ENCODE measurements at places on chromosomes 3 and 15.
A peak's percentile ranks its signal among the peaks of the same experiment; 100 is the strongest.

GRCh38 chr3:151925419-151925818 is 52.0 kb downstream of the SUCNR1 start:
- DNase-seq: no peak

GRCh38 chr3:78495301-78495700 is 1272.5 kb downstream of the ROBO1 start:
- DNase-seq: no peak

DNA sequence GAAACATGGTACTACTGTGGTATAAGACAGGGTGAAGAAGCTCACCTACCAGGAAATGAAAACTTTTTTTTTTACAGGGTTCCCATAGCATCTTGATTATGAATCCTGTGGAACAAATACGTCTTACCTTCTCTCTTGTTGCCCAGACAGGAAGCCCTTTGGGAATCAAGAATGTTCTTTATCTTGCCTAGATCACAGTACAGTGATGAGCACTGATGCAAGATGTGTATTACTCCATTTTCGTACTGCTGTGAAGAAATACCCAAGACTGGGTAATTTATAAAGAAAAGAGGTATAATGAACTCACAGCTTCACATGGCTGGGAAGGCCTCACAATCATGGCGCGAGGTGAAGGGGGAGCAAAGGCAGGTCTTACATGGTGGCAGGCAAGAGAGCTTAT is 281.3 kb downstream of the UBE2E2 start:
- DNase-seq: no peak

DNA sequence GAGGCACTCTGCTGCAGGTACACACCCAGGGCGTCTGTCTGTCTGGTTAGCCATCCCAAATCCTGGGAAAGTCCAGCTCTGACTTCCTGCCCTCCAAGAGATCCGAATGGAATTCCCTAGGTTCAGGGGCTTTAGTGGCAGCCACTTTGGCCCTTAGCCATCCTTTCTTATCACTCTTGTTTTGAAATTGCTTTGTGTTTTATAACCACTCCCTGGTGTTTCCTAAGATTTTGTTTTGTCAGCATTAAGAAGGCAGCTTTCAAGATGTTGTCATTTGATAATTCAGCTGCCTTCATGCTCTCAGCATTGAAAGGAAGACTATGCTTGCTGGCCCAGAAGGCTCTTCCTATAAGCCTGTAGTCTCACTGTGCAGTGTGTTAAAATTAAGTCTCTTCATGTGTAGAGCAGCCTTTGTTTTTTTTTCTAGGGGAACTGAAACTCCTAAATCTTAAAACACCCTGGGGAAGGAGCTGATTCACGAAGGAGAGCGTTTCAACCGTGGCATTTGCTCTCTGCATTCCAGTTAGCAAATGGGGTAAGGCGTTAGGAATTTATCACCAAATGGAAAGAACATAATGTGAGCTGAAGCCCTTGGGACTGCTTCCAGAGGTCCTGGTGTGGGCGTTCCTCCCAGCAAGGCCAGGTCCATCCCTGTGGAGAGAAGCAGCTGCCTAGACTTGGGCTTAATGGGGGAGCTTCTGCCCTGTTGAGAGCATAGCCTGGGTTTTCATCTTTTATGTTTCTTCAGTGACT is 14.2 kb upstream of the CLEC3B start:
- no peak for DNase-seq

DNA sequence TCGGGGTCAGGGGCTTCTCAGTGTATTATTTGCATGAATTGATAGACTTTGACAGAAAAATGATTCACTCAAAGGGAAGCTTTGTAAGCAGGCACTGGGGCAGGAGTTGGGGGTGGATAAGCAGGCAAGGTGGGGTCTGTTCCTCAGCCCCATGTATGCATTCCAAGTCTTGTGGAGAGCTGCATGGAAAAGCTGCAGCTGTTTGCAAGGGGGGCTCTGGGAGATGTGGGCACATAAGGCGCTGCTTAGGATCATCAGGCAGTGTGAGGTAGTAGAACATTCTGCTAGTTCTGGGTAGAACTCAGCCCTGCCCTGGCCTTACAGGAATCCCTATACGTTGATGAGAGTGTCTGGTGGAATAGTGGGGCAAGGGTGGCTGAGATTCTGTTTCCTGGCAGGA is 154.2 kb upstream of the LRIG1 start:
- DNase-seq: no peak

DNA sequence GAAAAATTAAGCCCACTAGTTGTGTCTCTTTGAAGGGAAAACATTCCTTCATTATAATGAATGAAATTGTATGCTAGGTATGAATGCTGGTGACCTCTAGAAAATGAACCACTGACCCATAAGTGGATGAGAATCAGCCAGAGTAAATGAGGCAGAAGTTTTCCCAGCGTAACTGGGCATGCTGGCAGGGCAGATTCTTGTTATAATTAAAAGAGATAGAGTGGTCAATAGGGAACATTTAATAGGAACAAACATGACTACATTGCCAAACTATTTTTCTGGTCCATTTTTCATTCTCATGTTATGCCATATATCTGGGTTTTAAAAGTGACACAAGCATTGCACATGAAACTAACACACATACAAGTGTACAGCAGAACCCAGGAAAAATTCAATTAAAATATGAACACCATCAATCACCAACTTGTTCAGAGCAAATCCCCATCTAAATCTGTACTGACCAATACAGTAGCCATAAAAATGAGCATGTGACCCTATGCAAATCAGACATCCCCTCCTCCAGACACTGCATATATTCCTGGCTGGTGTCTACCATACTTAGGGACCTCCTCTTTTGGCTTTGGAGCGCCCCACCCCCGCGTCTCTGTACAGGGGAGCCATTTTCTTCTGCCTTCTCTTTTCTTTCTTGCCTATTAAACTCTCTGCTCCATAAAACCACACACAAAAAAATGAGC is 4.0 kb downstream of the CLRN1 start:
- DNase-seq: no peak

- peak; percentile 14 for DNase-seq
Observed at GRCh38 chr3:14784087-14784681, 34.6 kb upstream of the FGD5 start.

DNA sequence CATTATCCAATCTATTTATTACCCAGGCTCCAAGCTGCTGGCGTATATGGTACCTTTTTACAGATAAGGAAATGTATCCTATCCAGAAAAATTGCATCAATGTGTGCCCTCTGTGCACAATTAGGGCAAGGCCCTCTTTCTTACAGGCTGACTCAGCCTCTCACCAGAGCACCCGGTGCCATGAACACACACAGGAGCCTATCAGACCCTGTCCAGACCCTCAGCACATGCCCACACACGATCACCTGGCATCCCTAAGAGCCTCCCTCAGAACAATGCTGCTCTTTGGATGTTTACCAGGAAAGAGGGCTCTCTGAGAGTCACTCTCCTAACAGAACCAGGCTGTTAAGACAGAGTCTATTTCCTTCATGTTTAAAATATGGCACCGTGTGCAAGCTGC is 460.0 kb upstream of the TBL1XR1 start:
- no peak for DNase-seq

DNA sequence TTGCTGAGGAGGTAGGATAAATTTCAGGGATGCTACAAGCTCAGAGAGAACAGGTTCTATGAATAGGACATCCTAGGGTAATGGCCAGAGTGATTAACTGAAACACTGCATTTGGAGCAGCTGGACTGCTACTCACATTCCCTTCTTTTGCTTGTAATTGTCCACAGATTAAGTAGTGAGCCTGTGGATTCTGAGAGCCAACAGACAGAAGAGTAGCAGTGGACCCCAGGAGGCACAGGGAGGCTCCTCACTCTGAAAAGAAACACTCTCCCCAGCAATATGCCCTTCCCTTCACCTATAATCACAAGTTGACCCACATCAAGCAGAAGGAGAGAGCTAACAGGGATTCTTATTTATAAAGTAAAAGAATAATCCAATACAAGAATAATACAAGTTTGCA is 10.6 kb upstream of the RFX7 start:
- DNase-seq: no peak

Measured in NCI-H1092 (cell line).